ENCODE measurements at places on chromosomes 4 and X.

- DNase-seq, result peak; percentile 47
These were observed at the start of gene TCEAL8 for GRCh38 chrX:103254921-103255493. TSS of gene TCEAL8 (minus strand) at chrX:103255155. CDS start at chrX:103253979, 1,176 bp downstream.

GRCh38 chr4:40687676-40688389, 58.2 kb upstream of the RBM47 start:
- no peak for DNase-seq

- no peak for DNase-seq
These were observed 45.6 kb downstream of the FHL1 start for GRCh38 chrX:136192839-136193414.

DNA sequence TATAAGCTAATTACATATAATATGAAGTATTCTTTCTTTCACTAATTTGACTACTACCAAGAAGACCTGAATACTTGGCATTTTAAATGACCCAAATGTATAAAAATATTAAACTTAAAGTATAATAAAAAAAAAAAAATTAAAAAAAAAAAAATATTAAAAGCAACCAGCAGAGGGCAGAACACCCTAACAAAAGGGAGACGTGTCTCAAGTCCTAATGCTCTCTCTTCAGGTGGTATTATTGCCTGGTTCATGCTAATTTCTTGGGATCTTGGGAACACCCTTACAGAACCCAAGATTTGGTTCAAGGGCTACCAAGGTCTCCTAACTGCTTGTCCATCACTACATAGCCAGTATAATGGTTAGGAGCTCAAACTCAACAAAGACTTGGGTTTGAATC, 754.8 kb downstream of the RAB28 start:
- no peak for DNase-seq

DNA sequence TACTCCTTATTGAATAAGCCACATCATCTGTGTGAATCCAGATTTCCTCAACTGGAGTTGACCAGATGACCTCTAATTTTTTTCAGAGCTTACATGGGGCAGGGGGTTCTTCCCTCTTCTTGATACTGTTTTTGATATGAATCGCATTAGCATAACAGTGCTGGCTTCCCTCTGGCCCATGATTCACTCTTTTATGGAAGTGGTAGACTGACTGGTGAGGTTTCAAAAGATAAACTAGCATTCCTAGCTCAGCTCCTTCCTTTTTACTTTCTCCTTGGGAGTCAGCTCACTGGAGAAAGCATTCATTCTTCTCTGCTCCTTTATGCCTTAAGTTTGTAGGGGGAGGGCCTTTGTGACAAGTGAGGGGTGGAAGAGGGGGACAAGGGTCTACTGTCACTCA, 161.0 kb upstream of the FGF13 start:
- DNase-seq, result no peak

- no peak for DNase-seq
These were observed 180.5 kb downstream of the EFHC2 start for GRCh38 chrX:44162964-44163475.

GRCh38 chr4:37130465-37130864, 114.1 kb upstream of the NWD2 start:
- DNase-seq, result no peak

- no peak for DNase-seq
These were observed 81.4 kb downstream of the HTRA3 start for GRCh38 chr4:8350841-8351461.

DNA sequence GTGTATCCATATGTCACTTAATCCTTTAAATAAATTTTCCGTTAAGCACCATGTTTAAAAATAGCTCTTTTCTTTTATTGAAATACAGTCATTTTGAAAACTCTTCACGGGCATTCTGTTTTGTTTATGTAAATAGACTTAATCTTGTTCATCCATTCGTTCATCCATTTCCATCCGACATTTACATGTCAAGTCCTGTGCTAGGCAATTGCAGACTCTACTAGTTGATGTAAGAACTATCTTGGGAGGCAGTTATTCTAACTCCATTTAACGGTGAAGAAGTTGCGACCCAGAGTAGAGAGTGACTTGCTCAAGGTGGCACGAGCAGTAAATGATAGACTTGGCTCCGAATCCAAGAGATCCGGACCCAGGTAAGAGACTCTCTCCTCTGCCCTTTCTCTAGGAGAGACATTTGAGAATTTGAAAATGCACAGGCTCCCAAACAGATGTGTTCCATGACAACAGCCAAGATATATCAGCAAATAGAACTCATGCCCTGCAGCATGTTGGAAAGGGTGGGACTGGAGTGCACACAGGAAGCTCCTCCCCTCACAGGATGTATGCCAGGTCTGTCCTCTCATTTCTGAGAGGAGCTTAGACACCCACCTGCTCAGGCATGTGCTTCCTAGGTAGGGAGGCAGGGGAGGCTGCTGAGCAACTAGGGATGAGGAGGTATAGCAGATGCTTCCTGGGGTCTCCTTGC, 64.5 kb downstream of the DRD5 start:
- no peak for DNase-seq

DNA sequence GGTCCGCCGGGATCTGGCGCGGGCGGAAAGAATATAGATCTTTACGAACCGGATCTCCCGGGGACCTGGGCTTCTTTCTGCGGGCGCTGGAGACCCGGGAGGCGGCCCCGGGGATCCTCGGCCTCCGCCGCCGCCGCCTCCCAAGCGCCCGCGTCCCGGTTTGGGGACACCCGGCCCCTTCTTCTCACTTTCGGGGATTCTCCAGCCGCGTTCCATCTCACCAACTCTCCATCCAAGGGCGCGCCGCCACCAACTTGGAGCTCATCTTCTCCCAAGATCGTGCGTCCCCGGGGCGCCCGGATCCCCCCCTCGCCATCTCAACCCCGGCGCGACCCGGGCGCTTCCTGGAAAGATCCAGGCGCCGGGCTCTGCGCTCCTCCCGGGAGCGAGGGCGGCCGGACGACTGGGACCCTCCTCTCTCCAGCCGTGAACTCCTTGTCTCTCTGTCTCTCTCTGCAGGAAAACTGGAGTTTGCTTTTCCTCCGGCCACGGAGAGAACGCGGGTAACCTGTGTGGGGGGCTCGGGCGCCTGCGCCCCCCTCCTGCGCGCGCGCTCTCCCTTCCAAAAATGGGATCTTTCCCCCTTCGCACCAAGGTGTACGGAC, 482 bp upstream of the SHOX start:
- no peak for DNase-seq

DNA sequence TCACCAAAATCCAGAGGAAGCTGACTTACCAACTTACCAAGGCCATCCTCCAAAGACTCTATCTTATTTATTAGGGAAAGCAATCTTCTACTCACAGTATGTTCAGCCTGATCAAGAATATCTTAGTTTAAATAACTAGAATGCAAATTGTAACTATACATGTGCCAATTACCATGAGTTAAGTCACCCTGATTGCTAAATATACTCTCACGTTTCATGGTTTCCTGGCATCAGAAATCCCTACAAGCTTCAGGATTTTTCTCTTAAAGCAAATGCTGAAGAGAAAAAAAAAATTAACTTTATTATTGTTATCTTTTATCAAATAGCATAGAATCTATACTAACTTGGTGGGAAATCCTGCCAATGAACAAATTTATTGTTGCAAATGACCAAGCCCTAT, 63.0 kb upstream of the MXD4 start:
- DNase-seq, result no peak

DNA sequence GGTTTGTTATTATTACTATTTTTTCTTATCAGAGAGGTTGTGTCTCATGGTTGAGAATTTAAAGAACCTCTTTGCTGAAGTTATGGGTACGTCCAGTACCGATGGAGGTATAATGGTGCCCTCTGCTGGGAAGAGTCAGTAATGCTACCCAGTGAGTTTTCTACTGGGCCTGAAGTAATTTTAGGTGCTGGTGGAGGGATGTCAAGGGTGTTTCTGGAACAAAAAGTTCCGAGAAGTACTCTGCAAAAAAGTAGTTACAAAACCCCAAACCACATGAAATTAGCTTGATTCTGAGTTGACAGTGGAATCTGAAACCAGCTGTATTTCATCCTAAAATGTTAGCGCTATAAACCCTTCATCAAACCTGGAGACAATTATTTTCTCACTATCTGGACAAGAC, 102.5 kb upstream of the MID1 start:
- DNase-seq, result peak; percentile 3

- DNase-seq, result no peak
These were observed 119.4 kb downstream of the AKAP4 start for GRCh38 chrX:50081282-50081889.

DNA sequence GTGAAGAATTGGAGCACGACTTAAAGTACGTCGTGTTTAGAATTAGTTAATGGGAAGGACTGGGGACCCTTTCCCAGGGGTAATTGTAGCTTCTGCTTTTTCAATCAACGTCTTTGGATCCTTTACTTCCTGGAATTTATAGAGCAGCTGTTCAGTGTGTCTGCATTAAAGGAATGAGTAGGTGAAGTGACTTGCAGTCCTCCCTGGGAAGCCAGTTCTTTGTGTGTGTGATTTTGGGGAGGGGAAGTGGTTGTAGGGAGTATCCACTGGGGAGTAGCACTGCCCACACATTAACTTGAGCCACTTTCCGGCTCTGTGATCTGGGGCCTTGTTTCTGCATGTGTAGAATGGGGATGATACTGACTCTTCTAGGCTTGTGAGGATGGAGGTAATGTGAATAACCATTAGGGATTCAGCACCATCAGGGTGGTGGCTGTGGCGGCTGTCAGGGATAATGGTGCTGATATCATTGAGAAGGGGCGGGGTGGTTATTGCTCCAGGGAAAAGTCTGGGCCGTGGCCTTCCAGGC, 54.7 kb downstream of the TMEM131L start:
- no peak for DNase-seq

- no peak for DNase-seq
These were observed 17.2 kb upstream of the PRDM5 start for GRCh38 chr4:120939693-120940092.

DNA sequence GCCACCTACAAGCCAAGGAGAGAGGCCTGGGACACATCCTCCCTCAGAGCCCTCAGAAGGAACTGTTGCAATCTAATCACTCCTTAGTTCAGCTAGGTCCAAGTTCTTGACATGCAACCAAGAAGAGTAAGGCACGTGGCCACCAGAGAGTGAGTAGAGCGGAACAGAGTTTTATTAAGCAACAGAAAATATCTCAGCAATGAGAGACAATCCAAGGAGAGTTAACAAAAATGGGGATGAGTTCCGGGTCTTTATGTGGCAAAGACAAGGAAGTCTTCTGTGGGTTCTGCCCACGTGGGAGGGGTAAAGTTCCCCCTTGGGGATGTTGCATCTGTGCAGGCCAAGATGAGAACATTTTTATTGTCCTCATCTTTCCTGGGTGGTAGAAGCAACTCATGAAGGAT, 38.5 kb upstream of the PROM1 start:
- no peak for DNase-seq

GRCh38 chrX:130172127-130172845, 524 bp downstream of the RAB33A start:
- DNase-seq, result no peak

- no peak for DNase-seq
These were observed 543.8 kb upstream of the SLIT2 start for GRCh38 chr4:19707876-19708275.

DNA sequence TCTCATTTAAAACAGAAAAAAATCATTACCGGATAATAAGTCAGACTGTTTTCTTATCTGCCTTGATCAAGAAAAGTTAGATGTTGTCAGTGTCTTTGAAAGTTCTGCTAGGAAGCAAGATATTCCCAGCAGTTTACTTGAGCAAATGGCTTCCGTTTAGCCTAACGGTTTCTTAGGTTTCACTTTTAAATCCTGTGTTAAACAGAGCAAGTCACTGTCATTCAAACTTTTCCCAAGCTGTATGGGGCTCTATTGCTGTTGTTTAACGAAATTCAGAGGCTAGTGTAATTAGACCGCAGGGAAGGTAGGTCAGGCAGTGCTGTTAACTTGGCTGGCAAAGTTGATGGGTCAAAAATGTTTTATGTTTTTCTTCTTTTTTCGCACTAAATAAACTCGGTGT, 80.3 kb upstream of the NEIL3 start:
- DNase-seq, result no peak

GRCh38 chr4:128525387-128525786, 237.8 kb upstream of the PGRMC2 start:
- no peak for DNase-seq

- DNase-seq, result no peak
These were observed 13.6 kb upstream of the ABLIM2 start for GRCh38 chr4:8171984-8172924.

- DNase-seq, result no peak
These were observed 106.5 kb downstream of the SLC7A11 start for GRCh38 chr4:138135610-138136009.

- DNase-seq, result no peak
These were observed 125.9 kb downstream of the SHISA3 start for GRCh38 chr4:42523066-42523718.

- no peak for DNase-seq
These were observed 42.9 kb downstream of the FAT4 start for GRCh38 chr4:125357675-125358074.

DNA sequence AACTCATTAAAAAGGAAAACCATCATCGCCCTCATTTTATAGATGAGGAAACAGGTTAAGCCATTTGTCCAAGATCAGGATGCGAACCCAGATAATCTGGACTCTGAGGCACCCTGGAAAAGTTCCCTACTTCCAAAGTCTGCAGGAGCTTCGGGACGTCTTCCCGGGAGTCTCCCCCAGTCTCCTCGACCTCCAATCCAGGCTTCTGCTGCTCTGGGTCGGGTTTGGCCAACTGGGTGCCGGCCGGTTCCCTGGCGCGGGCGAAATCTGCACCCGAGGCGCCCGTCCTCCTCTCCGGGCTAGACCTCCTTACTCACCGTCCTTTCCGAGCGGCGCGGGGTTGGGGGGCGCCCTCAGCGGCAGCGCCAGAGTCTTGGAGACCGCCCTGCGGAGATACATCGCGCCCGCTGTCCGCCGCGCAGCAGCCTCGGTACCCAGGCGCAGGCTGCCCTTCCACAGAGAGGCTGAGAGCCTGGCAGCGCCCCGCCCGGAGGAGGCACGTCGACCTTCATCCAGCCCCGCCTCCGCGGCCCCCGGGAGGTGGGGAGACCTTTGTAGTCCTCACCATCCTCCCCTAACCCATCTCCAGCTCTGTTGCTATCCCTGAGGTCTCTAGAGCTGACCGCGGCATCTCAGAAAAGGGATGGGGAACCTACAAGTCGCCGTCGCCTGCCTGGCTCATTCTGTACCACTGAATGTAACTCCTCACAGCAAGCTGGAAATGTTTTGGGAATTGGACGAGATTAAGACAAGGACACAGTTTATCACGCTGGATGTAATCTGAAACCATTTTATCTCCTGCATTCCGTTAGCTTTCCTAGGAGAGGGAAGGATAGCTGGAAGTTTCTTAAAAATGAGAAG, at the start of gene MGARP:
Gene MGARP (minus strand): TSS at position 466 of the 861 bp plus-strand sequence. CDS start 67 bp downstream, at position 399.
- no peak for DNase-seq

- no peak for DNase-seq
These were observed 293.2 kb downstream of the FBXO8 start for GRCh38 chr4:173990126-173990868.

GRCh38 chr4:111362941-111363361, 740.1 kb upstream of the PITX2 start:
- no peak for DNase-seq

- no peak for DNase-seq
These were observed 93.8 kb downstream of the INPP4B start for GRCh38 chr4:142752202-142752786.

GRCh38 chrX:150581093-150581775, 12.8 kb downstream of the MTM1 start:
- DNase-seq, result peak; percentile 15

- DNase-seq, result no peak
These were observed 20.8 kb downstream of the ENPP6 start for GRCh38 chr4:184196730-184197385.

- DNase-seq, result no peak
These were observed 30.7 kb downstream of the ARHGEF9 start for GRCh38 chrX:63754136-63754859.

Data from H54 (cell line).